ENCODE measurements at places on chromosomes 3 and 15. TPM values are rescaled to one million over a fixed set of nuclear protein-coding genes. Genes with fewer than 3 reads are reported as not detected.

DNA sequence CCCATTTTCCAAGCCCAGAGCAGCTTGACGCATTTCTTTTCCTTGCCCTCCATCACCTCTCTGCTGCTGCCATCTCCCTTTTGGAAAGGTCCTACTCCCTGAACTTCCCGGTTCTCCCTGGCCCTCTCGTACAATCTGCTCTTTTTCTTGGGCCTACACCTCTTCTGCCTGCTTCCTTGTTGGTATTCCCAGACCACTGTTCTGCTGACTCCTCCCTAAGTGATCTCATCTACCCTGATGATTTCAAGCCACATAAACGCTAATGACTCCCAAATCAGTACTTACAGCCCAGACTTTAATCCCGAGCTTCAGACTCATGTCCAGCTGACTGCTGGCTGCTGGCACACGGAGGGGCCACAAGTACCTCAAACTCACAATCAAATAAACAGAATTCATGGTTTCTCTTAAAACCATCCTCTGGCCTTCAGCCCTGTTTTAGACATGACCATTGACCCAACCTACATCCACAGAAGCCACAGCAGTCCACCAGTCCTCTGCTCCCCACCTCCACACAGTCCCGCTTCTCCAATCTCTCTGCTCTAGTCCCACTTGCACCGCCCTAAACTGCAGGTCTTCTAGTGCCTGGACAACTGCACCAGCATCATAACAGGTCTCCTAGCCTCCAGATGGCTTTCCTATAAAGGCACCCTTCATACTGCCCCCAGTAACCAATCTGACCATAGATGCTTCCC, 57.6 kb downstream of the AAGAB start:
- no peaks in the 10 kb centered on the region for H3K27me3 ChIP-seq
- H3K27ac ChIP-seq: no peak overlapping the region

DNA sequence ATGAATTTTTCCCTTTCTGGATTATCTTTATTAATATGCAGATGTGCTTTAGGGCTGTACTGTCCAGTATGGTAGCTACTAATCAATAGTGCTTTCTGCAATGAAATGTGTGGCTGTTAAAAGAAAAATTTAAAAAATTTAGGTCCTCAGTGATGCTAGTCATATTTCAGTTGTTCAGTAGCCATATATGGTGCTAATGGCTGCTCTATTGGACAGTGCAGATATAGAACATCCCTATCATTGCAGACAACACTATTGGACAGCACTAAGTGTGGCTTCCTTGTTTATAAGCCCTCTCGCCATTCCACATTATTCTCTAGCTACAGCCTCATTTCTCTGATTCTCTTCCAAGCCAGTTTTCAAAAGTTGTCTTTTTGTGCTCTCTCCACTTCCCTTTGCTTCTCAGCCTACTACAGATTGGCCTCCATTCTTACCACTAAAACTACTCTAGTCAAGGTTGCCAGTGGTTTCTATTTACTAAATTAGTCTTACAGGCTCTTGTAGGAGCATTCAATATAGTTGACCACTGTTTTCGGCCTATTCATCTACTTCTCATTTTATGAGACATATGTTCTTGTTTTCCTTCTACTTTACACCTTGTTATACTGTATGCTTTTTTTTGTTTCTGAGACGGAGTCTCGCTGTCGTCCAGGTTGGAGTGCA, 9.5 kb downstream of the MAPK6 start:
- no peaks in the 10 kb centered on the region for H3K27me3 ChIP-seq
- no peak for DNase-seq
- H3K4me1 ChIP-seq: peaks cover 5% of the 10 kb centered on the region
- no peak overlapping the region for H3K4me3 ChIP-seq

DNA sequence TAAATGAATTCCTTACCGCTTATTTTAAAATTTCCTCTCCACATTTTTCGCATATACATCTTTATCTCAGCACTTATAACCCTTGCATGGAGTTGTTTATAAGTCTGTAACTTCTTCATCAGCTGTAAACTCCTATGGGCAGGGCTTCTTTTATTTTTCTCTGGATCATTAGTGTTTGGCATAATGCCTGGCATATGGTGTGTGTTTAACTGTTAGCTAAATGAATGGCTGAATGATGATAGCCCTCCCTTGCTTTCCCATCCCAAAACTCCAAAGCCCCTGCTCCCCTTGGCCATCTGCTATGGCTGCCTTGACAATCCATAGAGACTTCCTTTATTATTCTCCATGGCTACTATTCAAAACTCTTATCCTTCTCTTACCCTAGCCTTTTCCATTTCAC, 48.1 kb upstream of the SEMA6D start:
- H3K27ac ChIP-seq: no peak overlapping the region
- no peaks in the 10 kb centered on the region for H3K4me1 ChIP-seq
- DNase-seq: no peak
- H3K4me3 ChIP-seq: no peak overlapping the region
- H3K27me3 ChIP-seq: no peaks in the 10 kb centered on the region

GRCh38 chr15:50353251-50353974, 1.6 kb downstream of the GABPB1 start:
- peak overlapping the region; percentile 78 for H3K4me3 ChIP-seq
- no peak for DNase-seq
- H3K36me3 ChIP-seq: no peaks in the 10 kb centered on the region
- no peaks in the 10 kb centered on the region for H3K27me3 ChIP-seq
- peaks cover 73% of the 10 kb centered on the region for H3K4me1 ChIP-seq

GRCh38 chr3:197404754-197405153, 106.3 kb upstream of the DLG1 start:
- peak; percentile 34 for DNase-seq
- no peak overlapping the region for H3K4me3 ChIP-seq
- no peaks in the 10 kb centered on the region for H3K4me1 ChIP-seq
- no peaks in the 10 kb centered on the region for H3K27me3 ChIP-seq
- no peaks in the 10 kb centered on the region for H3K36me3 ChIP-seq

- H3K36me3 ChIP-seq: no peaks in the 10 kb centered on the region
- H3K27ac ChIP-seq: no peak overlapping the region
- no peak for DNase-seq
- H3K4me1 ChIP-seq: no peaks in the 10 kb centered on the region
- no peak overlapping the region for H3K4me3 ChIP-seq
Observed at GRCh38 chr3:101262393-101263240, 57.8 kb downstream of the IMPG2 start.

DNA sequence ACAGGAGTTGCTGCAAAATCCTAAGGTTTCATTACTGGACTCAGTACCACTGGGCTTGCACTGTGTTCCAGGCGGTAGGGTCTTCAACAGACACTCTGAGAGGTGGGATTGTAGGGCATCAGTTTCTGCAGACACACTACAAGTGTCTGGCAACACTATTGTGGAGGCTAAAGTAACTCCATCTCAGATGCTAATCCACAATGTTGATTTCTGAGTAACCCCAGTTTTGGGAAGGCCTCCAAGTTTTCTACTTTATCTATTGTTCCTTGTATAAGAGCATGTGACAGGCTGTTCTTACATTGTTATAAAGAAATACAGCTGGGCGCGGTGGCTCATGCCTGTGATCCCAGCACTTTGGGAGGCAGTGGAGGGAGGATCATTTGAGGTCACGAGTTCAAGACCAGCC, 2.5 kb upstream of the ABHD5 start:
- H3K27ac ChIP-seq: no peak overlapping the region
- no peaks in the 10 kb centered on the region for H3K27me3 ChIP-seq
- DNase-seq: no peak
- H3K4me1 ChIP-seq: peaks cover 8% of the 10 kb centered on the region

DNA sequence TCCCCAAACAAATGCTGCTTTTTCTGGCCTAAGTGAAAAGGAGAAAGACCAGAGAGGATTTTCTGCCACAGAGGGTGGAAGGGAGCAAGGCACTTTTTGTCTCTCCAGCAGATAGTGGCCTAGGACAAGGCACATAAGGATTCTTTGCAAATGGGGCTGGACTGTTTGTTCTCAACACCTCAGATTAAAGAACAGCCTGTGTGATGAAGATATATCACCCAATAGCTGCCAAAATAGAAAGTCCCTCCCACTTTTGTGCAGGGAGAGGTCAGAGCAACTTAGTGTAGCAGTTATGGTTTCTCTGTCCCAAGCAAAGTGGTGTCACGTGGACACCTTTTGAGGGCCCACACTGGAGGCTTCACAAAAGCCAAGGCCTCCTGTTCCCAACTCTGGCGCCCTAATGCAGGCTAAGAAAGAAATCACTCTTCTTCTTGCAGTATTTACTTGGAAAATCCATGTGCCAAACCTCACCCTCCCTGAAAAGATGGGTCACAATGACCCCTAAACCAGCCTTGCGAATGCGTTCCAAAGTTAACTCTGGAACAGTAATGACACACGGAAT, 84.9 kb downstream of the LRIG1 start:
- no peak overlapping the region for H3K27ac ChIP-seq
- no peaks in the 10 kb centered on the region for H3K36me3 ChIP-seq
- H3K4me1 ChIP-seq: no peaks in the 10 kb centered on the region
- no peaks in the 10 kb centered on the region for H3K27me3 ChIP-seq
- DNase-seq: no peak

GRCh38 chr15:69713726-69714559, 261.3 kb downstream of the RPLP1 start:
- no peaks in the 10 kb centered on the region for H3K36me3 ChIP-seq
- H3K27ac ChIP-seq: peak overlapping the region; percentile 61
- H3K4me3 ChIP-seq: no peak overlapping the region
- peak; percentile 79 for DNase-seq
- no peaks in the 10 kb centered on the region for H3K27me3 ChIP-seq

SLC6A1 gene
- 0.85 TPM for total RNA-seq

TLE3 gene
- total RNA-seq: 139 TPM

DNA sequence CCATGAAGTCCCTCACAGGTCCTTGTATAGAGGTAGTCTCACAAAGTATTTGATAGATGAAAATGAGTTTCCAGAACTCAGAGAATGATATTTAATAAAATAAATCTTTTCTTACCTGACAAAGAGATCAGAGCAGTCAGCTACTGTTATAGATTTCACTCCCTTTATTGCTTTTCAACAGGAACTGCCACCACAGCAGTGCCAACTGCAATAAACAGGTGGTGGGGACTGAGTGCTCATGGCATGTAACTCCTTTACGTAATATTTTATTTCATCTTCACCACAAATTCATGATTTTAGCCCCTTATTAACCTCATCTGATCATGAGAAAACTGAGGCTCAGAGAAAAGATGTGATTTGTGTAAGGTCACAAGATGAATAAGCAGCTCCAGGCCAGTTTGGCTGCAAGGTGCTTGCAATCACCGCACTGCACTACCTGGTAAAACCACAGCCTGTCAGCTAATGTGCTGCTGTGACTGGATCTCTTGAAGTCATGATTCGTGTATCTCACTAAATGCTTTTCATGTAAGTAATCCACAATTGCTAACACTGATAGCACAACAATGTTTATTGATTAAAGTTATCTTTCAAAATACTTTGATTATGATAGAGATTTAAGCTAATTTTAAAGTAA, 78.8 kb downstream of the WNT5A start:
- H3K4me1 ChIP-seq: no peaks in the 10 kb centered on the region
- no peak overlapping the region for H3K4me3 ChIP-seq
- no peak for DNase-seq
- no peaks in the 10 kb centered on the region for H3K27me3 ChIP-seq
- no peak overlapping the region for H3K27ac ChIP-seq
- H3K36me3 ChIP-seq: no peaks in the 10 kb centered on the region

KIF23 gene
- total RNA-seq: 7.3 TPM

DNA sequence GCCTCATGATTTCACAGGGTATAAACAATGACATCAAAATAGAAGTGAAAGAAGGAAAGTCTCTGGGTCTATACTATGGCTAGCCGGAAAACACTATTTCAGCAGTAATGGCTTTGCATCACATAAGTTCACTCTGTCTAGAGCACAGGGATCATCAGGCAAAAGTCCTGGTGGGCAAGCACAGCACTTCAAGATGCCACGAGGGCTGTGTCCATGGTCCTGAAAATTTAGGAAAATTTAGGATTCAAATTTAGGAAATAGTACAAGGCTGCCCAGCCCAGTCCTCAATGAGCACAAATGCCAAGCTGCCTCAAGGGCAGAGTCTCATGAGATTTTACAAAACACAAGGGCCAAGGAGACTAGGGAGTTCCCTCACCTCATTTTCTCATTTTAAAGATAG, 54.1 kb downstream of the RORA start:
- H3K27ac ChIP-seq: no peak overlapping the region
- no peak overlapping the region for H3K4me3 ChIP-seq
- peaks cover 3% of the 10 kb centered on the region for H3K4me1 ChIP-seq
- no peaks in the 10 kb centered on the region for H3K36me3 ChIP-seq
- no peaks in the 10 kb centered on the region for H3K27me3 ChIP-seq

DNA sequence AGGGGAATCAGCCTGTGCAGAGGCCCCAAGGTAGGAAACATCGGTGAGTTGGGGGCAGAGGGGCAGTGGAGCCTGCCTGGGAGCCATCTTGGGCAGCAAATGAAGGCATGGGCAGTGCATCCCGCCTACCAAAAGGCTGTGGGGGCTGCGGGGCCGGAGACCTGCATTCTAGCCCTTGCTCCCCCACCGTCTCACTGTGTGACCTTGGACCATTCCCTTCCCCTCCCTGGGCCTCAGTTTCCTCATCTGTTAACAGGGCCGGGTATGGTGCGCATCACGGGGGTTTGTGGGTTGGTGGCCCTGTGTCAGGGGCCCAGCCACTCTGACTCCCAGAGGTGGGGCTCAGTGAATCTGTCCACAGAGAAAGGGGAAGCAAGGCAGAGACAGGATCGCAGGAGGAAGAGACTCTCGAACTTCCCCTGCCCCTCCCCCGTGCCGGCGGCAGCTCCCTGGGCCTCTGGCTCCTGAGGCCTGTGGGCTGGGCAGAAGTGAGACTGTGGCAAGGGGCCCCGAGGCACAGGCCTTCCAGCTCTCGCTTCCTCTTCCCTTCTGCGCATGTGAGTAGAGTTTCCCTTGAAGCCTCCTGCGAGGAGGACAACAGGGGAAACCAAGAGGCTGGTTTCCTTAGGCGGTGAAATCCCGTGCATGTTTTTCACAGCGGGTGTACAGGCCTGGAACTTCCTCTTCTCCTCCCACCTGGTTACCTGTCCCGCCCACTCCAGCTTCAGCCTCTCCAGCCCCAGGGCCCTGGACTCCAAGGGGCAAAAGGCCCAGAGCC, 42.9 kb downstream of the IDH2 start:
- H3K36me3 ChIP-seq: no peaks in the 10 kb centered on the region
- no peak overlapping the region for H3K4me3 ChIP-seq
- peak; percentile 98 for DNase-seq
- H3K27ac ChIP-seq: peak overlapping the region; percentile 88
- no peaks in the 10 kb centered on the region for H3K27me3 ChIP-seq

- no peak overlapping the region for H3K27ac ChIP-seq
- no peaks in the 10 kb centered on the region for H3K27me3 ChIP-seq
- DNase-seq: no peak
- no peaks in the 10 kb centered on the region for H3K36me3 ChIP-seq
- no peak overlapping the region for H3K4me3 ChIP-seq
- H3K4me1 ChIP-seq: no peaks in the 10 kb centered on the region
Observed at GRCh38 chr15:49844390-49844789, 223.5 kb downstream of the DTWD1 start.

GABRR3 gene
- not detected for total RNA-seq

- H3K4me3 ChIP-seq: no peak overlapping the region
- no peaks in the 10 kb centered on the region for H3K36me3 ChIP-seq
- H3K4me1 ChIP-seq: peaks cover 23% of the 10 kb centered on the region
- H3K27me3 ChIP-seq: no peaks in the 10 kb centered on the region
- DNase-seq: no peak
Observed at GRCh38 chr3:101807888-101808287, 28.9 kb downstream of the NXPE3 start.

- peak; percentile 13 for DNase-seq
- no peaks in the 10 kb centered on the region for H3K36me3 ChIP-seq
- no peak overlapping the region for H3K27ac ChIP-seq
Observed at GRCh38 chr15:40067921-40068624, 29.1 kb upstream of the SRP14 start.

- H3K27me3 ChIP-seq: no peaks in the 10 kb centered on the region
- H3K27ac ChIP-seq: peak within 1 kb of the TSS; percentile 73
- no peak for DNase-seq
Observed at GRCh38 chr3:112498914-112499711, at the start of gene BTLA. Gene BTLA, minus strand, starts transcription at chr3:112499472. Its CDS starts 114 bp downstream, at chr3:112499358.

- DNase-seq: no peak
- peaks cover 18% of the 10 kb centered on the region for H3K4me1 ChIP-seq
- no peaks in the 10 kb centered on the region for H3K36me3 ChIP-seq
- no peaks in the 10 kb centered on the region for H3K27me3 ChIP-seq
Observed at GRCh38 chr3:65173841-65174240, 486.0 kb upstream of the ADAMTS9 start.

Measured in spleen (tissue), 13 donors.